ENCODE measurements at places on chromosomes 1 and 21.
A peak's percentile ranks its signal among the peaks of the same experiment; 100 is the strongest.

GRCh38 chr1:222334026-222334680 lies 213.8 kb downstream of the HHIPL2 start:
- DNase-seq = no peak

DNA sequence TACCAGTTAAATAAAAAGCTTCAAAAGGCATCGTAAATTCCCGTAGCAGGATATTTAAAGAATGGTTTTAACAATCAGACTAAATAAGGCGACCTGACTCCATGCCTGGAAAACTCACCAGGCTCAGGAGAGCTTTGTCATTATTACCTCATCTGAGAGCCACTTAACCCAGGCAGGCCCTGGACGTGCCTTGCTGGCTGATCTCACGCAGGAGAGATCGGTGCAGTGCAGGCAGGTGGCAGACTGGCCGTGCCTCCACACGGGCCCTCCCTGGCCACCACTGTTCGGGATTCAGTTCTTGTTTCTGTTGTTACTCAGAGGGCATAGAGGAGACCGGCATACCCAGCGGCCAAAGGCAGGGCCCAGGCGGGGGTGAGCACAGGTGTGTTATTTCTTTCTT lies 6.4 kb downstream of the MT1HL1 start:
- DNase-seq = no peak

DNA sequence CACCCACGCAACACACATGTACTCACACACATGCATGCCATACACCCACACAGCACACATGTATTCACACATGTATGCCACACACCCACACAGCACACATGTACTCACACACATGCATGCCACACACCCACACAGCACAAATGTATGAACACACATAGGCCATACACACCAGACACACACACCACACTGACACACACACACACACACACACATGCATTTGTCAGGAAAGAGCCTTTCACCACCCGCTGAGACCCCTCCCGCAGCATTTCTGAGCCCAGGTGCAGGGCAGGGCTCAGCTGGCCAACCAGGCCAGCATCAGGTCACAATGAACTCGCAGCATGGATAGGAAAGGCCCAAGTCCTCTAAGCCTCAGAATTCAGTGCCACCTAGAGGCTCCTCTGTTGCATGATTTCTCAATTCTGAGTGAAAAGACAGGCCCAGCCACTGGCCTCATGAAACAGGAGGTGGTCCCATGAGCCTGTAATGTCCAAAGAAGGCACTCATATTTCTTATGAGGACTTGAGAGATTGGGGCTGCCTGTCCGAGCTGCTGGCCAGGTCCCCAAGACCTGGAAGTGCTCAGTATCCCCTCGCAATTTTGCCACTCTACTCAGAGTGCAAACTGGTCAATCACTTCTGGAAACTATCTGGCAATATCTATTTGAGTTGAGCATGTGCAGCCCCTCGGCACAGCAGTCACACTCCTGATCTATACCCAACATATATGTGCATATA lies 57.3 kb downstream of the PSMG1 start:
- peak; percentile 81 for DNase-seq

GRCh38 chr1:109383854-109384253 lies 13.9 kb downstream of the SORT1 start:
- DNase-seq = no peak

GRCh38 chr1:107678993-107679392 lies 286.0 kb downstream of the VAV3 start:
- DNase-seq = no peak

Measured in right hindlimb (tissue), 1 donor.